ENCODE measurements at places on chromosomes 16 and 17. TPM values are rescaled to one million over a fixed set of nuclear protein-coding genes. Genes with fewer than 3 reads are reported as not detected.

The ARHGDIG gene
- total RNA-seq: 5.9 TPM

The ASGR1 gene
- total RNA-seq: 1.6 TPM

The SMIM36 gene
- total RNA-seq: not detected

The ST6GALNAC2 gene
- 11.6 TPM for total RNA-seq

The COTL1 gene
- 95.1 TPM for total RNA-seq

The SPATA32 gene
- total RNA-seq: not detected

The TBC1D28 gene
- total RNA-seq: not detected

The MPP3 gene
- total RNA-seq: 23.4 TPM

The CIBAR2 gene
- total RNA-seq: not detected

The TPSB2 gene
- 47.0 TPM for total RNA-seq

The FOXF1 gene
- 1.4 TPM for total RNA-seq

The EVPLL gene
- 0.36 TPM for total RNA-seq

The SRCIN1 gene
- total RNA-seq: 3.5 TPM

The TNRC6A gene
- total RNA-seq: 89.5 TPM

The MEOX1 gene
- 56.6 TPM for total RNA-seq

The MPO gene
- 0.84 TPM for total RNA-seq

The CASKIN1 gene
- 0.16 TPM for total RNA-seq

The TMC8 gene
- 3.2 TPM for total RNA-seq

The GDPD3 gene
- 2.1 TPM for total RNA-seq

The SLC12A3 gene
- total RNA-seq: not detected

The CCL13 gene
- 2.6 TPM for total RNA-seq

The SULT1A2 gene
- total RNA-seq: 1.0 TPM

The ZNF747 gene
- total RNA-seq: 10.9 TPM

The TMEM88 gene
- 22.1 TPM for total RNA-seq

The GINS2 gene
- total RNA-seq: 0.72 TPM

The TBC1D3 gene
- not detected for total RNA-seq

The SLC6A2 gene
- total RNA-seq: 0.48 TPM

The DCAKD gene
- 36.4 TPM for total RNA-seq

The SMTNL2 gene
- 14.2 TPM for total RNA-seq

The CD300A gene
- total RNA-seq: 24.6 TPM

The HOXB4 gene
- 8.7 TPM for total RNA-seq

The CCL7 gene
- 3.5 TPM for total RNA-seq

The CHST5 gene
- total RNA-seq: not detected

The MMP28 gene
- total RNA-seq: 31.5 TPM

The UBALD2 gene
- total RNA-seq: 9.2 TPM

The CCL8 gene
- total RNA-seq: 3.2 TPM

The DOC2B gene
- 41.9 TPM for total RNA-seq

The SLC35G6 gene
- not detected for total RNA-seq

The ABCA6 gene
- total RNA-seq: 50.2 TPM

The FBXW10 gene
- not detected for total RNA-seq

The GP1BA gene
- total RNA-seq: not detected

The TP53TG3C gene
- total RNA-seq: not detected

Data from omental fat pad (tissue), 4 donors.